CD4-positive, CD25-positive, alpha-beta regulatory T cell (primary cell): ENCODE measurements at places on chromosomes 6 and 20.

- no peak for DNase-seq
Measured at GRCh38 chr20:41903586-41903985, 285.4 kb upstream of the CHD6 start.

GRCh38 chr20:5327356-5327755 lies 10.6 kb upstream of the PROKR2 start:
- DNase-seq: no peak

DNA sequence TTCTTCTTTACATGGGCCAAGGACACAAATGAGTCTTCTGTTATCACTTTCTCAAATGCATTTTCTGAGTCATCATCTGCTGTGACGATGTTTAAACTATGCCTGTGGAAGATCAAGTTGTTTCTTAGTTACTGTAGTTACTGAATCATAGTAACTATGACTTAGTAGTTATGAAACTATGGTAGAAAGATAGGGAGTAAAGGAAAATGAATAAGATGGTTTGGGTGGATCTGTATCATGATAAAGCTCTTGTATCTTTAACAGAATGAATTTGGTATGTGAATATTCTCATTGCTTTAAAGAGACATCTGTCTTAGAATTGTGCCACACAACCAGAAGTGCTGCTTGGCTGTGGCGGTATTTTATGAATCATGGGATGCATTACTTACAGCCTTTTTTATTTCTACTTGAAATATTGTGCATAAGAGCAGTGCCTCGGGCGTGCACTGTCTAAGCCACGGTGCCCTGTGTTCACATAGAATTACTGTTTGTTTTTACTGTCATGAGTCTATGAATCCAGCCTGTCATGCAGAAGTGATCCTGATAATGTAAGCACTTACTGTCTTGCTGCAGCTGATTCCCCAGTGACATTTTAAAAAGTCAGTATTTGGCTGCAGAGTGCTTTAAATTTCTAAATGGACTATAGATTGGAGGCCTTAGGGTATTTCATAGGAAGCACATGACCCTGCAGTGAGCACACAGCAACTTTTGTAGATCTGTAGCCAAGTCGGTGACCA lies 215.2 kb downstream of the TMEM242 start:
- DNase-seq: peak; percentile 49

DNA sequence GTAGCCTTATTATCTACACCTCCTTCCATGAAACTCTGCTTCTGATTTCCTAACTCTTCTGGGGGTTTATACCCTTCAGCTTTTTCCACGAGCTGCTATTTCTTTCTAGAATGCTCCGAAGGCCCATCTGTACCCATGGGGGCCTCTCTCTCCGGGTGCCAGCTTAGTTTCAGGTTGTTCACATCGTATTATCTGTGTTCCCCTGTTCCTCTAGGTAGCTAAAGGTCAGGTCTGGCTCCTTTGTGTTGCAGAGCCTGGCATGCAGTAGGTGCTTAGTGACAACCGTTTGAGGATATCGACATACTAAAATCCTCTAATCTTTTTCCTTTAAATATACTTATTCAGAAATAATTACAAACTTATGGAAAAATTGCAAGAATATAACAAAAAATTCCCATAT lies 73.0 kb downstream of the UST start:
- no peak for DNase-seq

DNA sequence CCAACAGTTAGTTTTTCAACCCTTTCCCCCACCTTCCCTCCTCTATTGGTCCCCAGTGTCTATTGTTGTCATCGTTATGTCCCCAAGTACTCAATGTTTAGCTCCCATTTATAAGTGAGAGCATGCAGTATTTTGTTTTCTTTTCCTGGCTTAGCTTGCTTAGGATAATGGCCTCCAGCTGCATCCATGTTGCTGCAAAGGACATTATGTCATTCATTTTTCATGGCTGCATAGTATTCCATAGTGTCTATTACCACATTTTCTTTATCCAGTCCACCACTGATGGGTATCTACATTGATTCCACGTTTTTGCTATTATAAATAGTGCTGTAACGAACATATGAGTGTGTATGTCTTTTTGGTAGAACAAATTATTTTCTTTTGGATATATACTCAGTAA lies 55.3 kb upstream of the HIVEP1 start:
- no peak for DNase-seq

DNA sequence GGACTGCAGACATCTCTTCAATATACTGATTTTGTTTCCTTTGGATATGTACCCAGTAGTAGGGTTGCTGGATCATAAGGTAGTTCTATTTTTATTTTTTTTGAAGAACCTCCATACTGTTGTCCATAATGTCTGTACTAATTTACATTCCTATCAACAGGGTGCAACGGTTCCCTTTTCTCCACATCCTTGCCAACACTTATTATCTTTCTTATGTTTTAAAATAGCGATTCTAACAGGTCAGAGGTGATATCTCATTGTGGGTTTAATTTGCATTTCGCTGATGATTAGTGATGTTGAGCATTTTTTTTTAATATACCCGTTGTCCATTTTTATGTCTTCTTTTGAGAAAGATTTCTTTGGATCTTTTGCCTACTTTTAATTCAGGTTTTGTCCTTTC lies 2.0 kb upstream of the TP53RK start:
- no peak for DNase-seq

DNA sequence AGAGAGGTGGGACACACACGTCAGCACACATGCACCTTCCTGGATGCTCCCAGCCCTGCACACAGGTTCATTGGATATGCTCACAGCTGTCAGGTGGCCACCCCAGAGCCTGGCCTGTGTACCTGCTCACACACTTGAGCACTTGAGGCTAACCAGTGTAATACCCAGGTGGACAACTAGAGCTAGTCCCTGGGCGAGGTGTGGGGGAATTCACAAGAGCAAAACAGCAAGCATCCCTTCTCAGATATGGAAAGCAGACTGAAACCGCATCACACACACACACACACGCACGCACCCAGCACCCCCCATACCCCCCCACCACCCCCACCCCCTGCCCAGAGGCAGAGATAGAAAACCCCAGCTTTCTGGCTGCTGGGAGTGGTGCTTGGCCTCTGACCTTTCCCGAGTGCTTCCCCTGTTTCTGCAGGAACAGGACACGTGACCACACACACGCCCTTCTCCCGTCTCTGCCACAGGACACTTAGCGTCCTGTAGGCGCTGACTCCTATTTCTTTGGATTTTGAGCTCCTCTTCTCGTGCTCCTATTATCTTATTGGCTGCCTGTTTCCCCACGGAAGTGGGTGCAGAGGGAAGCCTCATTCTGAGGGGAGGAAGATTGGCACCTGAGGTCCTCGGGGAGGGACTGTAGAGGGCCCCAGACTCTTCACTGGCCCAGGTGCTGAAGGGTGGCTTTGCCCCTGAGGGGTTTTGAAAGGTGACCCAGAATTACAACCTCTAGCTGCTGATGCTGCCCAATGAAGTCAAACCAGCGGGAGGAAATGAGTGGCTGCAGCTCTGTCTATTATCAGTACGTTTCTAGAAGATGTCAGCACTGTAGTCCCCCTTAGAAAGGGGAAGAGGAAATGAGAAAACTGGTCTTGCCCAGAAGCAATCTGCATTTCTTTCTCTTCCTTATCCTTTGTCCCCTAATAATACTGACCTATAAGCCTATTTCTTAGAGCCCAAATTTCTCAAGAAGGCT lies 65.8 kb downstream of the SYTL3 start:
- no peak for DNase-seq

DNA sequence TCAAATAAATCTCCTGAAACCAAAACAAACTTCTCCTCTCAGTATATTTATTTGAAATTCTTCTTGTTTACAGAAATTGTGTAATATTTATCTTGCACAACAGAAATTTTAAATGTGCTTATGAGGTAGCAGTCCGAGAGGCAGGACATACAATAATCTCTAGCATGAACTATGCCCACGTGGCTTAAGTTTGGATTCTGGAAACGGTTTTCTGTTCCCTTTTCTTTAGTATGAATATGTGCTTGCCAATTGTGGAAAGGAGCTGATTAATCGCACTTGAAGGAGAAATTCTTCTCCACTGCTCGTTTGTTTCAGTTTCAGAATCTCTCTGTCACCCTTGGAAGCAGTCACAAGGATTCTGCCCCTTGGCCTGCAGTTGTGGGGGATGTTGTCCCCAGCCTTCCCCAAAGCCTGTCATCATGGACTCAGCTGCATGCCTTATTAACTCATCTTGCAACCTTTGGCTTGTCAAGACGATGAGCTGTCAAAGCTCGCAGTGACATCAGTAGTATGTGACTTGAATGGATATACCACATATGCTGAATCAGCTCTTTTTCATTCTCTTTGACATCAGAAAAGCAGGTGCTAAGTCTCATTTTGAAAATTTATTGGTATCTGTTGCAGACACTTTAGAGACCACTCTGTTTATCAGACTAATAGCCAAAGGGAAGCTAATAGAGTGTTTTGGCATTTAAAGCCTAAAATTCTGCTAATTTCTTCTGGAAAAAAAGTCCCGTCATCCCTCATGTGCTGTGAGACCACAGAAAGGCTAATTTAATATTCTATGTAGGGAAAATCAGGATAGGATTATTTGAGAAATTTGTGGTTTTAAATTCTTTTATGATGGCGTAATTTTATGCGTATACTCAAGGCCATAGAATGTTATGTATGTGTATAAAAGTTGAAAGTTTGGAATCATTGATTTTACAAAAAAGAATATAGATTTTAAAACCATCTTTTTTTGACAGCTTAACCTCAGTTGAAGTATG lies 186.8 kb downstream of the ARID1B start:
- no peak for DNase-seq

- DNase-seq: no peak
Measured at GRCh38 chr6:28734443-28734959, 189.3 kb downstream of the TRIM27 start.

DNA sequence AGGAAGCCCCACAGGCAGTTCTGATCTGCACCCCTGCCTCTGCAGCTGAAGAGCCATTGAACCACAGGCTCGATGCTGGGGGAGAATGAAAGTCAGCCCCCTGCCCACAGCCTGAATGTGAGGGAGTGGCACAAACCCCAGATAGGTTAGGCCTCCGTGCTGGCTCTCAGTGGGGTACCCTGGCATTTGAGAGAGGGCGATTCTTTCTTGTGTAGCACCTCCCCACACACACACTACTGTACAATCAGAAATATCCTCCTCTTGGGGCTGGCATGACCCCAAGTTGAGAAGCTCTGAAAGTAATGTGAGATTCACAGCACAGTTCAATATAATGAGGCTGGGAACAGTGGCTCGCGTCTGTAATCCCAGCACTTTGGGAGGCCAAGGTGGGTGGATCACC lies 17.9 kb downstream of the TTBK1 start:
- no peak for DNase-seq

GRCh38 chr6:138654715-138655634 lies 118.6 kb upstream of the CCDC28A start:
- peak; percentile 64 for DNase-seq

DNA sequence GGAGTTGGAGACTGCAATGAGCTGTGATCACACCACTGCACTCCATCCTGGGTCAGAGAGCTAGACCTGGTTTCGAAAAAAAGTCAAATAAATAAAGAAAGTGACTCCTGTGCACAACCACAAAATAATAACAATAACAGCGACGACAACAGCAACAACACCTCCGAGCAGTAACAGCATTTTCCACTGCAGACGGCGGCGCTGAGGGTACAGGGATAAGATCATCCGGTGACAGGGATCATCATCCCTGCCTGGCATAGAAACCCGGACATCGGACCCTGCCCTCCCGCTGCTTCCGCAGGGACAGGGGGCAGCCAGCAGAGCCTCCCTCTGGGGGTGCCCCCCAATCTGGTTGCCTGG lies 11.5 kb downstream of the SRXN1 start:
- no peak for DNase-seq

DNA sequence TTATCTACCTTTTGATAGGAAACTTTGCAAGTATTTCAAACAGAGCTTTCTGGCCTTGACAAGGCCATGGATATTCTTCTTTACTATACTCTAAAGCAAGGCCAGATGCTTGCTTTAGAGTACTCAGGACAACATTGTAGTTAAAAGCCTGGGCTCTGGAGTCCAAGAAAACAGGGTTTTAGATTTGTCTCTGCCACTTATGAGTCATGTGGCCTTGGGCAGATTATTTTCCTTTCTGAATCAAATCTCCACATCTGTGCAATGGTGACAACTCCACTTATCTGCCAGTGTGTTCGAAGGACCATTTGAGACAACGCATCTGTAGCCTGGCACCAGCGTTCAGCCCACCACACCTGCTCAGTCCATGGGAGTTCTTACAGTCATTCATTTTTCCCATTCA lies 265.9 kb upstream of the RIN2 start:
- no peak for DNase-seq

DNA sequence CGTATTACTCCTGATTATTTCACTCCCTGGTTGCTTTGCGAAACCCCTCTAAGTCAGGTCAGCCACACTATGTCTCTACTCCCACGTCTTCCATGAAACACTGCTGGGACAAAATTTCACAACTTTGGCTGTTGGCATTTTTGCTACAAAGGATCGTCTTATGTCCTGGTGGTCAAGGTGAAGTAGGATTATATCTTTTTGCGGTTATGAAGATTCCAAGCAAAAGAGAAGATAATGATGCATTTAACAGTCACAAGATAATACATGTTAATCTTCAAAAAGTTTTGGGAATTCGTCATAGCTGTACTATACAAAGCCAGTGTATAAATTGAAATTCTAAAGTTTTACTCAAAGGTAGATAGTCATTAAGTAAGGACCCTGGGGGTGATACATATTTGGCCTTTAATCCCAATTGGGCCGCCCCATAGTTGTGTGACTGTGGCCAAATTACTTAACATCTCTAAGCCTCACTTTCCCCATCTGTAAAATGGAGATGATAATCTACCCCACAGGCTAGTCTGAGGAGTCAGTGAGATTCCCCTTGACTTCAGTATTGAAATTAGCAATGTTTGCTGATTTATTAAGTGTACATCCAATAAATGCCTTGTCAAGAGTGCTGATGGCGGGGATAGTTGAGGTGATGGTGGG lies 212.1 kb downstream of the ARID1B start:
- DNase-seq: no peak

GRCh38 chr6:33776764-33777163 lies 12.2 kb downstream of the LEMD2 start:
- no peak for DNase-seq

DNA sequence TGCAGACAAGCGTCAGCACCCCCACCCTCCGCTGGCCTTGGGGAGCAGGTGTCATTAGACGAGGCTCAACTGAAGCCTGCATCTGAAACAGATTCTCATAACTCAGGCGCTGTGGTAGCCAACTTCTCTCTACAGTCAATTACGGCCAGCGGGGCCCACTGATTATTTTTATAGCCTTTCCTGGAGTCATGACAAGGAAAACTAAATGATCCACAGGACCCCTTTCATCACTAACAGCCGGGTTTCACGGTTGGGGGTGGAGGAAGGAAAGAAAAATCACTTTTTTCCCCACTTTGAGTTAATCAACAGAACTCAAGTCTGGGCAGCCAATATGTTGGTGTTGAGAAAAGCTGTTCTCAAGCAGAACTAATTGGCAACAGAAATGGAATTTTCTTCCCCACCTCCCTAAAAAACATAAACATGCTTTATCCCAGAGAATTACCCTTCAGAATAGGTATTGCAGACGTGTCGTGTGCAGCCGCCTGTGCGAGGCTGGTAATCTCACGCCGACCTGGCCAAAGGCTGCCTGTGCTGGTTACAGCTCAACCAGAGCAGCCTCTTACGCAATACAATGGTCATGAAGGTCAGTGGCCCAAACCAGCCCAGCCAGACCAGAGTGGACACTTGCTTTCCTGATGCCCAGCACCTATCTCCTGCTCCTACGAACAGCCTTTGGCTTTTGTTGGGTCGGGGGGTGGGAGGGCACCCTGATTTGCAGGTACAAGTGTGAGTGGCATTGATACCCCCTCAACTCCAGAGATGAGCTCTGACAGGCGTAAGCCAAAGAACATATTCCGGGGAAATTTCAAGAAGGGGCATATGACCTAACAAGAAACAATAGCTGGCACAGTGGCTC lies 11.0 kb downstream of the RIPOR3 start:
- no peak for DNase-seq

- DNase-seq: peak; percentile 59
Measured at GRCh38 chr6:27251112-27251605, 3.7 kb downstream of the PRSS16 start.
